NCI-H1436 treated with DMSO at 0.1 percent for 48 hours (cell line): ENCODE measurements at places on chromosomes 6 and 20.
A peak's percentile ranks its signal among the peaks of the same experiment; 100 is the strongest.

- DNase-seq, result no peak
Observed at GRCh38 chr20:36010076-36010475, 41.7 kb downstream of the CNBD2 start.

DNA sequence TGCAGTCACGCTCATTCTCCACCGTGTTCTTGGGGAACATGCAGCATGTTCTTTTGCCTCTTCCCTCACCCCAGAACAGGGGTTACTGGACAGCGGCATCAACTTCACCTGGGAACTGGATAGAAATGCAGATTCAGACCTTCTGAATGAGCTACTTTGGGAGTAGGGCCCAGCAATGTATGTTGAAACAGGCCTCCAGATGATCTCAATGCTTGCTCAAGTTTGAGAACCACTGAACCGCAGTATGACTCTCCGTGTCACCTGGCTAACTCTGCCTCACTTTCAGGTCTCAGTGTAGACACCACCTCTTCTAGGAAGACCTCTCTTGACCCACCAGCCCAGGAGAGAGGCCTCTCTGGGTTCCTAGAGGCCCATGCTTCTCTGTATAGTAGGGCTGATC is 4.9 kb downstream of the TRIB3 start:
- DNase-seq, result no peak

DNA sequence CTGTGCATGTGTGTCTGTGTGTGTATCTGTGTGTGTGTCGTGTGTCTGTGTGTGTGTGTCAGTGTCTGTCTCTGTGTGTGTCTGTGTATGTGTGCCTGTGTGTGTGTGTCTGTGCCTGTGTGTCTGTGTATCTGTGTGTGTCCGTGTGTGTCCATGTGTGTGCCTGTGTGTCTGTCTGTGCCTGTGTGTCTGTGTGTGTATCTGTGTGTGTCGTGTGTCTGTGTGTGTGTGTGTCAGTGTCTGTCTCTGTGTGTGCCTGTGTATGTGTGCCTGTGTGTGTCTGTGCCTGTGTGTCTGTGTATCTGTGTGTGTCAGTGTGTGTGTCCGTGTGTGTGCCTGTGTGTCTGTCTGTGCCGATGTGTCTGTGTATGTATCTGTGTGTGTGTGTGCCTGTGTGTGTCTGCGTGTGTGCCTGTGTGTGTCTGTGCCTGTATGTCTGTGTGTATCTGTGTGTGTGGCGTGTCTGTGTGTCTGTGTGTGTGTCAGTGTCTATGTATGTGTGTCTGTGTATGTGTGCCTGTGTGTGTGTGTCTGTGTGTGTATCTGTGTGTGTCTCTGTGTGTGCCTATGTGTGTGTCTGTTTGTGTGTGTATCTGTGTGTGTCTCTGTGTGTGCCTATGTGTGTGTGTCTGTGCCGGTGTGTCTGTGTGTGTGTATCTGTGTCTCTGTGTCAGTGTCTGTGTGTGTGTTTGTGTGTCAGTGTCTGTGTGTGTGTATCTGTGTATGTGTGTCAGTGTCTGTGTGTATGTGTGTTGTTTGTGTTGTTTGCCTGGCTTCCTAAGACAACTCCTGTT is 11.6 kb downstream of the SNPH start:
- no peak for DNase-seq

GRCh38 chr6:119325559-119326265 is 23.8 kb downstream of the MAN1A1 start:
- DNase-seq, result no peak

- no peak for DNase-seq
Observed at GRCh38 chr6:46927066-46927465, 5.3 kb upstream of the ADGRF5 start.

- DNase-seq, result no peak
Observed at GRCh38 chr6:52335576-52335975, 26.4 kb upstream of the PAQR8 start.

DNA sequence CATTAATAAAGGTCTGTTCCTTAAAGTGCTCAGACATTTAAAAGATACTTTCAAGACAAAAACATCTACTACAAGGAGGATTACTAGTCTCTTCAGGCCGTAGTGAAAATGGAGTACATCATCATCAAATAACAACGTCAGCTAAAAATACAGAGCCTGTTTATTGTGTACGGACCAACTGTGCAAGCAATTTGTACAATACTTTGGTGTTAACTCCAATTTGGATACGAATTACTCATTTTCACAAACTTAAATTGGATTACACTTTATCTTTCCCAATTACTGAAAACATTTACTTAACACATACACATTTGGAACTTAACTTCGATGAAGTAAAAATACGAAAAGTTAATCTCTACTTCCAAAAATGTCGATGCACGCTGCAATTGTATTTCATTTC is 802 bp downstream of the CYP39A1 start:
- no peak for DNase-seq

DNA sequence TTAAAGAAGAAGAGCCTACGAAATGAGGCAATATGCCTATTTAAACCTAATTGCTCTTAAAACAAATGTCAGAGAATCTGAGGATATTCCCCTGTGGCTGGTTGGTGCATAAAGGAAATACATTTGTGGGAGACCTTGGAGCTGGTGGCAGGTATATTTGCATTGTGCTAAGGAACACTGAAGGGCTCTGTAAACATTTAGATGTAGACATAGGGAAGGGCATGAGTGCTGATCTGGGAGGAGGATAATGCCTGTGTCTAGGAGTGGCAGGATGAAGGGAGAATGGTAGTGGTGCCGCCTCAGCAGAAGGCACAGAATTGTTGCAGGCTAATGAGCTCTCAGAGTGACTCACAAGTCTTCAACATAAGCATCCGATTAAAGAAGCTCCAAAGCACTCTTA is 85.8 kb downstream of the CD164 start:
- DNase-seq, result peak; percentile 85

GRCh38 chr20:22758815-22759214 is 174.4 kb upstream of the FOXA2 start:
- DNase-seq, result no peak

DNA sequence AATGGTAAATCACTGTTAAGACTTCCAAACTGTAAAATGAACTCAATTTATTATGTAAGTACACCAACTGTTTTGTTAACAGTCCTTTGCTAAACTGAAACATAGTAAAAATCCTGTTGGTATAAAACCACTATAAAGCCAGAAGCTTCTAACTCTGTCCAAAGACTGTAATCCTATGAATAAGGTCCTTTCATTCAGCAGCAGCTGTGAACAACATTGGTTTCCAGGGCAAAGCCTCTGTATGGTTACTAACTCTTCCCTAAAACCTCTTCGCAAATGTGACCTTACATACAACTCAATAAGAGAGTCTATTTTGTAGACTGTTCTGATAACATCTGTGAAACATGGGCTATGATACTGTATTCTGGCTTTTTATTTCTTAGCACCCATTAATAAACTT is 40.1 kb downstream of the NUP153 start:
- DNase-seq, result no peak

DNA sequence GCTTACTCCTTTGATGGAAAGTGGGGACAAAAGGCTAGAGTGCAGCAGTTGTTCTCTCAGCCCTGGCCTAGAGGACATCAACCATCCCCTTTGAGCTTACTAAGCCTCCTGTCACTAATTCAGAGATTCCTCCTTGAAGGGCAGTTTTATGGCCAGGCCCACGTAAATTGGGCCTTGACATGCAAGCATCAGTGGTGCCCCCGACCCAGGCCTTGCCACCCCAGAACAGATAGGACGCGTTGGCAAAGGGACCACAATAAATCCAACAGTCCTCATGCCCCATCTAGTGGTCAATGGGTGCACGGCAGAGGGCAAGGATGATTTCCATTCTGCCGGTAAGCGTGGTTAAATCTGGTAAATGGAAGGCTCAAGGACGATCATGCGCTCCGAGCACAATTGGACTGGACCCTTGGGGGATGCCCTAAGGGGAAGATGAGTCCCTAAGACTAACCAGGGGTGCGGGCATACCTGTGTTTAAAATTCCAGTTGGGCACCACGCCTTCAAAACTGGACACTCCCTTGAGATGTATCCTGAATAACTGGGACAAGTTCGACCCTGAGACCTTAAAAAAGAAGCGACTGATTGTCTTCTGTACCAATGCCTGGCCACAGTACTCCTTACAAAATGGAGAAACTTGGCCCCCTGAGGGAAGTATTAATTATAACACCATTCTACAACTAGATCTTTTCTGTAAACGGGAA is 32.6 kb downstream of the CEP85L start:
- no peak for DNase-seq

- DNase-seq, result no peak
Observed at GRCh38 chr6:169964486-169965180, 213.2 kb downstream of the ERMARD start.

DNA sequence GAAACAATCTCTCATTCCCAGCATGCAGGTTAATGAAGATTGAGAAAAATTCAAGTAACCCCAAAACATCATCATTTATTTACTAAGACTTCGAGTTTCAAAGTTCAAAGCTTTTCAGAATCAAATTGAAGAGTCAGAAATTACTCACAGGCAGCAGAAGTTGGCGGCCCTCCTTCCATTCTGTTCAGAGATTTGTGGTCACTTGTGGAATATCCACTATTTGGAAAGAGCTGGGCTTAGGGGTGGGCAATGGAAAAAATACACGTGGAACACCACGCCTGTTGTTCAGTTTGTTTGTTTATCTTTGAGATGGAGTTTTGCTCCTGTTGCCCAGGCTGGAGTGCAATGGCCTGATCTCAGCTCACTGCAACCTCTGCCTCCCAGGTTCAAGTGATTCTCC is 108.6 kb upstream of the NAA20 start:
- DNase-seq, result no peak

DNA sequence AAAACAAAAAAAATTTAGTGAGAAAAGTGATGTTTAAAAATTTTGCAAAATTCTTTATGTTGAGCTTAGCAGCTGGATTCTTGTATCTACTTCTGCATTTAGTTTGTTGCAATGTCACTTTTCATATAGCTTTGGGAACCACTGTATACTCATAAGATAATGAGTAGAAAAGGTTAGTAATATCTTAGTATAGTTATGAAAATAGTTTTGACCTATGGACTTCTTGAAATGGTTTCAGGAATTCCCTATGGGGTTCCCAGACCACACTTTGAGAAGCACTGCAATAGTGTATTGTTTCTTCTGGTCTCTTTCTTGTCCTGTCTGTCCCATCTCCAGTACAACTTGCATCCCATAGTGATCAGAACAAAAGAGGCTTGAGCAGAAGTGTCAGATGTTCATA is 29.4 kb downstream of the PPP1R16B start:
- DNase-seq, result no peak

GRCh38 chr6:26233649-26234420 is 131.2 kb upstream of the BTN3A2 start:
- no peak for DNase-seq

- no peak for DNase-seq
Observed at GRCh38 chr20:63310265-63310991, 17.4 kb downstream of the COL20A1 start.

DNA sequence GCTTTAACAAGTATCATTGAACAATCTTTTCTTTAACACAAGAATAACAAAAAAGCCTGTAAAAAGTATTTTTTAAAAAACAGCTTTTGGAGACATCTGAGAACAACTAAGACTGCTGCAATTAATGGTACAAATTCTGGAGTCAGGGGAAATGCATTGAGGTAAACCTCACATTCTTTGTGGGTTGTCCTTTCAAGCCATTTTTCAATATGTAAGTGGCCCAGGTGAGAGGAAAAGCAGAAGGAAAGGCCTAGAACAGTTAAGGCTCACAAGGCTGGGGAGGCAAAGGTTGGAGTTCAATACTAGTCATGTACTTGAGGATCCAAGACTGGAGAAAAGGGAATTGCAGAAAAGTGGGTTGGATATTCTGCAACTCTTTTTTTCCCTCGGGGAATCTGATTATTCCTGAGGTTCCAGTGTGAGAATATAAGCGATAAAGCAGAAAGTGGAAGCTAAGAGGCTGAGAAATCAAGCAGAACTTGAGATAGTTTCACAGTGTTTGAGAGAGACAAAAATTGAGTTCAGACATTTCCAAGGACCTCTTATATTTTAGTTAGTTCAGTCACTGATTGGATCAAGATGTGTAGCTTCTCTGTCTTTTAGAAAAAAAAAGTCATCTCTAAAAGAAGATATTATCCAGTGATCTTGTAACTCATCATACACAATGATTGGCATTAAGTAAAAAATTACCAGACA is 25.0 kb upstream of the TXLNB start:
- DNase-seq, result no peak

DNA sequence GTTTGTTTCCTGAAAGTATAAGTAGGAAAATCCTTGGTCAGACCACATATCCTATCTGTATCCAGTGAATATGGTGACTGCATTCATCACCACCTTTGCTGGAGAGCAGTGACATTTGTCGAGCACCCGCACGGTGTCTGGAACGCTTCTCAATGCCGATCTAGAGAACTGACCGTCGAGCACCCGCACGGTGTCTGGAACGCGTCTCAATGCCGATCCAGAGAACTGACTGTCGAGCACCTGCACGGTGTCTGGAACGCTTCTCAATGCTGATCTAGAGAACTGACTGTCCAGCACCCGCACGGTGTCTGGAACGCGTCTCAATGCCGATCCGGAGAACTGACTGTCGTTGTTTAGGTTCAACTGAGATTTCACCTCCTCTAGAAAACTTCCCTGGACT is 67.8 kb downstream of the HUS1B start:
- DNase-seq, result no peak

DNA sequence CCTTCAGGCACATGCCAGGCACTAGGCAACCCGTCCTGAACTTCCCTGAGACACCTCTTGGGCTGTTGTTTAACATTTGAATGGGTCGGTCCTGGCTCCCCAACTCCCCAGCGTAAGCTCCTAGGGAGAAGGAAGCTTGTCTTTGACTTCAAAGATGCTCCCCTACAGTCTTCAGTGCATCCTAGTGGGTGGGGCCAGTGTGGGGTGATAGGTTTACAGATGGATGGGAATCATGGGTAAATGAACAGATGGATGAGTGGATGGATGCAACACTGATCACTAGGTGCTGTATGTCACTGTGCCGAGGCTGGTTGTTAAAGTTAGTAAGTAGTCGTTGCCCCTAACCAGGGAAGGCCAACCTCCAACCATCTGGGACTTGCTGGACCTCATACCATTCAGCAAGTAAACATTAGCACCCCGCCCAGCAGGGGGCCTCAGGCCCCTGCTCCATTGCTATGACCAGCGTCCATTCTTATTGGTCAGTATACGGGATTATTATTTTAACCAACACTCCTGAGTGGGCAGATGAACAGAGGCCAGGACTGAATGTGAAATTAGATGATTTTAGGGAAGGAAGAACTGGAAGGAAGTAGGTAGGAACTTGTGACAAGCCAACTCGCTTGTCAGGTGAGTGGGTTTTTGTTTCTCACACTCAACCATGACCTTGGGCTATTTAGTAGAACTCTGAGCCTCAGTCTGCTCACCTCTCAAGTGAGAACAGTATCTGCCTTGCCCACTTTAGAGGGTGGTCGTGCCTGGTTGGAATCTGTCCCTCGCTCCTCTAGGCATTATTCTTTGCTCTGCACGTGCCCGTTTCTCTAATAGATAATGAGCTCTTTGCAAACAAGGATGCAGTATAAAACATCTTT is 82.9 kb upstream of the FOXP4 start:
- no peak for DNase-seq

DNA sequence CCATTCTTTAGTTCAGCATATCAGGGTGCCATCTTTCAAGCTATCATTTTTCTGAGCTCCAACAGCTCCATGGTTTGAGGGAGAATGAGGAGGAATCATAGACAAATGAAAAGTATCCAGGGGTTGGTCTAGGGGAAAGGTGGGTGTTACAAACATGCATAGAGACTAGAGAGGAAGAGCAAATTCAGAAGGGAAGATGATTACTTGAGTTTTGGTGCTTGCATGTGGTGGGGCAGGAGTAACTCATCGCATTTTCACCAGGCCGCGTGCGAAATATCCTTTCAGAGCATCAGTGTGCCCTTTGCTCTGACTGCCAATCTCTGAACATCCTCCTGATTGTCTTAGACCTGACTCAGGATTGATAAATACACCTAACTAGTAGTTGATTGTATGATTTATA is 7.7 kb upstream of the BICRAL start:
- DNase-seq, result no peak

GRCh38 chr6:70811788-70812187 is 144.1 kb downstream of the SMAP1 start:
- no peak for DNase-seq
